Substantia nigra (tissue), 51 donors: ENCODE measurements at places on chromosomes 4 and X.

DNA sequence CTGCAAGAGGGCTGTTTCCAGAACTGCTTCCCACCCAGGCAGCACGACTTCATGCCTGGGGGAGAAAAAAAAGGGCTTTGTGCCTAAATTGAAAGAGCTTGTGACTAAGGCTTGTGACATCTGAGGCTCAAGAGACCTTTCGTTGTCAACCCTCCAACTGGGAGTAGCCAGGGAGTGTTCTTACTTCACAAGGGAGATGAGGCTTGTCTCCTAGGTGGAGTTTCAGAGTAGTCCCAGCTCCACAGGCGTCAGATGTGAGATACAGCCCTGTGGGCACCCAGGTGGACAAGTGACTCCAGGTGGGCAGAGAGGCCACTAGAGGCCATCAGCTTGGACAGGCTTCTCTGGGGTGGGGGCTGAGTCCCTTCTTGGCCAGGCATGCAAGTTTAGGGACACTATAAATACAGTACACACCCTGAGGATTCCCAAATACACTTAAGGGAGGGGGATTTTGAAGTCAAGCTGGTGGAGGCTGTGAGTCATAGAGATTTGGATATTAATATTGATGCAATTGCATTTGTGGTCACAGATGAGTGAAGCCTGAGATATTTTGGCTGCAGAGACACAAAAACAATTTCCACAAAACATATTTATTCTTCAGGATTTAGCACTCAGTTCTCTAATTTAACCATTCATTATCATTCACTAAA is 40.1 kb upstream of the SETD7 start:
- no peak for DNase-seq

DNA sequence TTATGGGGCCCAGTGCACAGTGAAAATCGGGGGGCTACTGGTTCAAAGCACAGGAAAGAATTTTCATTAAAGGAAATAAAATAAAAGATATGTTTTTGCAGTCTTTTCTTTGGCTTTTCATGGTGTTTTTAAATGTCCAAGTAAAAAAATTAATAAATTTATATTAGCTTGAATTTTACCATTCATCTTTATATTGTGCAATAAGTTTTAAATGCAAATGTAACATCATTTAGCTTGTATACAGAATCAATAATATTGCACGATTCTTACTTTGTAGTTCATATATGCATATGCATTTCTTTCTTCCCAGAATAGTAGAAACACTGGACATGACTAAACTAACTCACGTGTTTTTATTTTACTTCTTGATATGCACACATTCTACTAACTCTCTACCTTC is 31.0 kb downstream of the AREG start:
- no peak for DNase-seq

- DNase-seq: no peak
Measured at GRCh38 chr4:88702782-88703181, 5.2 kb upstream of the NAP1L5 start.

DNA sequence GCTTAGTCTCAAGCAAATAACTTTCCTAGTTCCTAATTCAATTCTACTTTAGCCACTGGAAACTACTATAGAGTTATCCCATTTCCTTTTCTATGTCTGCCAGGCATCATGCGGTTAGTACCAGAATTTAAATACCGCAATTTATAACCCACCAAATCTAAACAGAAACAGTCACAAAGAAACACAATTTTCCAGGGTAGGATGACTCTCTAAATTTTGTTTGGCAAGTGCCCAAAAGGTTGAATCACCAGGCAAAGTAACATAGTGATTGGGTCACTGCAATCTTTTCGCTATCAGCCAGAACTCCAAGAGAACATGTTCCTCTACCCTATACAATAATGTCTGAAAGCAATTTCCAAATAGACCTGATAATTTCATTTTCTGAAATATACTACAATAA is 240.2 kb upstream of the GRIA3 start:
- no peak for DNase-seq

DNA sequence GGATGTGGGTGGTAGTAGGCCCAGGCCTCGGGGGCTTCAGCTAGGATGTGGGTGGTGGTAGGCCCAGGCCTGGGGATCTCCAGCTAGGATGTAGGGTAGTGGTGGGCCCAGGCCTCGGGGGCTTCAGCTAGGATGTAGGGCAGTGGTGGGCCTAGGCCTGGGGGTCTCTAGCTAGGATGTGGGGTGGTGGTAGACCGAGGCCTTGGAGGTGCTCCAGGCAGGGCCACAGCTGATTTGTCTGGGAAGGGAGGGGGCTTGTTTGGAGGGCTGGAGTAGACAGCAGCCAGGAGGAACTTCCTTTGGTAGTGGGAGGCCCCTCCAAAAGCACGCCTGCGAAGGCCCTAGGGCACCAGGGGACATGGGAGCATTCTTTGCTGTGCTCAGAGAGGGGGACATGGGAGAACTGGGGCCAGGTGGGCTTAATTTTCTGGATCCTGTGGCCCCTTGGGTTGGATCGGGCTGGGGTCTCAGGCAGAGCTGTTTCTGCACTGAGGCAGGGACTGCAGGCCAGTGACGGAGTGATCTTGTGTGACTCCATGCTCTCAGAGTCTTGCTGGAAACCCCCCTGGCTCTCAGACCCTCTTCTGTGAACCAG is 3.3 kb upstream of the SPON2 start:
- DNase-seq: no peak

GRCh38 chrX:40155589-40156469 is 58.1 kb upstream of the BCOR start:
- no peak for DNase-seq

DNA sequence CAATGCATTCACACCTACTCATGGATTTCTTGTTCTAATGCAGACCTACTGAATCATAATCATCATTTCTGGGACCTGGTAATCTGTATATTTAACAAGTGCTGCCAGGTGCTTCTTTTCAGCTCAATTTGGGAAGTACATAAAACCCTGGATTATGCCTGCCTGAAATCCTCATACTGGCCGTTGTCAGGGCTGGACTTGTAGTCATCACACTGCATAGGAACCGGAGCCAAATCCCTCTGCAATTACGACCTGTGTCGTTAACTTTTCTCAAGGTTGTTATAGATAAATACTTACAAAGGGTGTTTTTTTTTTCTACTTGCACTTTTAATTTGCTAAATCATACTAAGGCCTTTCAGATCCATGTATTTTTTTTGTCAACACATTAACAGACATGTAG is 294.9 kb upstream of the PRPS2 start:
- DNase-seq: no peak

GRCh38 chr4:85756938-85757337 is 282.0 kb downstream of the ARHGAP24 start:
- no peak for DNase-seq

DNA sequence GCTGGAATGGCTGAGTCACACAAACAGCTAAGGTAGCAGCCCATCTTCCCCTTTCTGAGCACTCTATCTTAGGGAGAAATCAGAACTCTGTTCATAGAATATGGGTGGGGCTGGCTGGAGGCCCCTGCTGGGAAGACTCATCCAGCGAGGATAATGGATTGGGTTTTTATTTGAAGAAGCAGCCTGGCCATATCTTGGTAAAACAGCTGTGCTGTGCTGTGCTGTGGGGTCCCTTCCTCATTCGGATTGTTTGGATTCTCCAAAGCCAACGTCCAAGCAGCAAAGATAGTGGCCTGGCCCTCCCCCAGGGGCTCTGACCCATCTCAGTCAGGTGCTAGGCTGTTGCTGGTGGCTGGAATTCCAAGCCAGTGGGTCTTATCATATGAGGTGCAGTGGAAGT is 63.8 kb downstream of the ZNF718 start:
- no peak for DNase-seq

DNA sequence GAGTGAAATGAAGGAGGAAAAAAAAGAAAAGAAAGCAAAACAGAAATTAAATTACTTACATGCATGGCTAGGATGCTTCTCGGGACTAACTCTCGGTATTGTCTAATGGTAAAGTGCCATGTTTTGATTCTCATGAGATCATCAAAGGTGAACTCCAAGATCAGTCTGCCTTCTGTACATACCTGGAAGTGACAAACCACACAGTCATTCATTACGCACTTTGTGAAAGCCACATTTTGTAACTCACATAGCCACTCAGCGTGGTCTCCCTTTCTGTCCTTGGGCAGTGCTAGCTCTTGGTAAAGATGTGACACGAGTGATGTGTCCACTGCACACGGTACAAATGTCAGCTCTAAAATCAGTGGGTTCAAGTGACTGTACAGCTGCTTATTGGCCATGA is 309.8 kb downstream of the LDB2 start:
- no peak for DNase-seq

GRCh38 chrX:77415161-77415560 is 32.0 kb upstream of the FGF16 start:
- DNase-seq: no peak
